ENCODE measurements at places on chromosomes 13 and 19. TPM values are rescaled to one million over a fixed set of nuclear protein-coding genes. Genes with fewer than 3 reads are reported as not detected.

SIGLEC7 gene
- not detected for total RNA-seq

SHKBP1 gene
- total RNA-seq, result 141 TPM

ZNF837 gene
- 1.4 TPM for total RNA-seq

ZNF582 gene
- 1.7 TPM for total RNA-seq

TGFBR3L gene
- total RNA-seq, result 1.1 TPM

MEGF8 gene
- total RNA-seq, result 4.2 TPM

MISP gene
- total RNA-seq, result not detected

SIGLEC8 gene
- total RNA-seq, result not detected

FLT1 gene
- 1.1 TPM for total RNA-seq

LHB gene
- not detected for total RNA-seq

NECTIN2 gene
- not detected for total RNA-seq

LGALS14 gene
- total RNA-seq, result not detected

FCER2 gene
- total RNA-seq, result not detected

ZNF814 gene
- total RNA-seq, result 12.5 TPM

FBN3 gene
- not detected for total RNA-seq

EMP3 gene
- 423 TPM for total RNA-seq

C1QTNF9 gene
- not detected for total RNA-seq

CEACAM21 gene
- total RNA-seq, result 44.3 TPM

ICAM5 gene
- total RNA-seq, result 0.70 TPM

ZNF69 gene
- 6.0 TPM for total RNA-seq

ZNF776 gene
- 9.0 TPM for total RNA-seq

C1QTNF9B gene
- total RNA-seq, result 0.18 TPM

MEIOSIN gene
- not detected for total RNA-seq

NCCRP1 gene
- not detected for total RNA-seq

NEK5 gene
- 0.09 TPM for total RNA-seq

EML2 gene
- 105 TPM for total RNA-seq

APOC4 gene
- not detected for total RNA-seq

LILRB5 gene
- not detected for total RNA-seq

SRRM5 gene
- 0.59 TPM for total RNA-seq

ZNF575 gene
- total RNA-seq, result 3.7 TPM

MYO16 gene
- total RNA-seq, result not detected

ZGLP1 gene
- 2.4 TPM for total RNA-seq

BCKDHA gene
- 19.5 TPM for total RNA-seq

ZNF793 gene
- total RNA-seq, result 1.0 TPM

OR7C1 gene
- not detected for total RNA-seq

KLF1 gene
- total RNA-seq, result 0.11 TPM

MYH14 gene
- total RNA-seq, result not detected

IGFL3 gene
- not detected for total RNA-seq

FBXO27 gene
- 0.27 TPM for total RNA-seq

CASP14 gene
- total RNA-seq, result not detected

RGS9BP gene
- total RNA-seq, result 0.41 TPM

C19orf85 gene
- total RNA-seq, result not detected

SLC25A41 gene
- 0.23 TPM for total RNA-seq

ZNF546 gene
- 5.4 TPM for total RNA-seq

SH2D3A gene
- total RNA-seq, result 20.8 TPM

MAB21L1 gene
- total RNA-seq, result not detected

SUGT1 gene
- total RNA-seq, result 53.3 TPM

Data from T-helper 2 cell treated with Interferon-gamma antibody and Interleukin-4, amounts not matched to agents 100 ng/mL and 5 ng/mL, for 36 hours (primary cell).